Cerebellum (tissue), 4 donors: ENCODE measurements at places on chromosomes 2 and 18. TPM values are rescaled to one million over a fixed set of nuclear protein-coding genes. Genes with fewer than 3 reads are reported as not detected.

- DNase-seq: no peak
Measured at GRCh38 chr2:223529696-223530095, 72.5 kb downstream of the SCG2 start.

Gene LYG2
- total RNA-seq: not detected

DNA sequence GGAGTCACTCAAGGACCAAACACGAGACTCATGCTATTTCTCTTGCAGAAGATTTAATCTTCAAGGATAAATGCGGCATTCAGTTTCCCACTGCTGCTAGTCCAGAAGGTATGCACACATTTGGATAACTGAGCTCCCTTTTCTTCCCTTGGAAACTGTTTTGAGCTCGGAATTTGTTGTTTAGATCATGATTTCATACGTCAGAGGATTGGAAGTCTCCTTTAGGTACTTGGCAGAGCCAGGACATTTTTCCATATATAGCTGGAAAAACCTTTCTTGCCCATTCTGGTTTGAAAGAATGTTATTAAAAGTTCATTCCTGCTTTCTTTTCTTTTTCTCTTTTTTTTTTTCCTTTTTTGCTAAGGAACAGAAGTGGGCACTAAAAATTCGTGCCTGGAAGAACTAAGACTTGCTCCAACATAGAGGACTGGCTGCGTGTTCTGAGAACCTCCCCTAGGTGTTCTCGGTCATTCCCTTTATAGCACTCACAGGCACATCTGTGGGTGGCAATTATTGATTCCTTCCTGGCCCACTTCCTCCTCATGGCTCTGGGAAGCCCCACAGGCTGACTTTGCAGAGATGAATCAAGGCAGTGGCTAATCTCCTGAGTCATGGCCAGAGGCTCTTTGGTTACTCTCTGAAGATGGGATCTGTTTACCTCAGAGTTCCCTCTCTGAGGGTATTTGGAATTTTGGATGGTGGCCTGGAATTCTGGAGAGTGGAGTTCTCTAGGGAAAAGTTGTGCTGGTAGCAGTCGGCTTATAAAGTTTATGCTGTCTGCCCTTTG, 104.8 kb downstream of the PLCL1 start:
- no peak for DNase-seq

Gene CRYBA2
- not detected for total RNA-seq

Gene C2orf76
- total RNA-seq: 13.2 TPM

Gene SERPINB10
- not detected for total RNA-seq

GRCh38 chr2:187942876-187943275, 348.8 kb upstream of the GULP1 start:
- no peak for DNase-seq

Gene ZNF385B
- 10.5 TPM for total RNA-seq

- no peak for DNase-seq
Measured at GRCh38 chr2:56230156-56230555, 46.4 kb downstream of the CCDC85A start.

DNA sequence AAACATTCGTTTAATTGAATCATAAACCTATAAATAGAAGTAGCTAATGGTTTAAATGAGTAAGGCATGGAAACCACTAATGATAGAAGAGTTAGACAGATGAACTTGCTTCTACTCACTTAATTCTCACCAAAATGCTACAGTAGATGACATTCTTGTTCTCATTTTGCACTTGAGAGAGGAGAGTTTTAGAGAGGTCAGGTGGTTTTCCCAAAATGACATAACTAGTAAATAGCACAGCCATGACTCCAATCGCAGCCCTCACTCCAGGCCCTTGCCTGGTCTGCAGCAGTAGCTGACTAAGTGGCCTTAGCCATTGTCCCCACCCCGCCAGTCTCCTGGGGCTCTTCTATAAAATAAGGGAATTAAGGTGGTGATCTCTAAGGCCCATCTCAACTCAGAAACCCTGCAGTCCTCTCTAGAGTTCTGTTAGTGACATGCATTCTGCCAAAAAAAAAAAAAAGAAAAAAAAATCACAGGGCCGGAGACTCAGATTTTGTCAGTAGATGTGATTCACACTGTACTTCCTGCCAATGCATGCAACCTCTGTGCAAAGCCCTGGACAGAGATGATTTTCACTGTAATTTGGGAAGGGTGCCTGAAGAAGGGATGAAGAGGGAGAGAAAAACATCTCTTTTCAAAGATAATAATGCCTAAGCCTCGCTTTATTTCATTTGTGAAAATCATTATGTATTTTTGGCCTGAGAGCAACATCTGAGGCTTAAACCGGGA, 221.8 kb downstream of the ANAPC1 start:
- DNase-seq: no peak

Gene MPP4
- total RNA-seq: 0.45 TPM

DNA sequence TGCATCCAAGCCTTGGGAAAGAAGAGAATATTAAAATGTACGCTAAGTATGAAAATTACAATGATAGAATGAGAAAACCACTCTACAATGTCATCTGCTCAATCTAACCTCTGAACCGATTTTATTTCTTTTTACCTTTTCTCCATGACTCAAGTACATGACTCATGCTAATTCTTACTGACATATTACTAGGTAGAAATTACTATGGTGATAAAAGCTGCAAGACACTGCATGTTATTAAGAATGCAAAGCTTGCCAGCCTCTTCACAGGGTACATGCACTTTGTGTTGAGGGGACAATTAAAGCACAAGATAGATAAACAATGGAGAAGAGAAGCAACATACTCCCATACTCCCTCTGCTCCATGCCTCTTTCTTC, 20.7 kb downstream of the SFT2D3 start:
- no peak for DNase-seq

DNA sequence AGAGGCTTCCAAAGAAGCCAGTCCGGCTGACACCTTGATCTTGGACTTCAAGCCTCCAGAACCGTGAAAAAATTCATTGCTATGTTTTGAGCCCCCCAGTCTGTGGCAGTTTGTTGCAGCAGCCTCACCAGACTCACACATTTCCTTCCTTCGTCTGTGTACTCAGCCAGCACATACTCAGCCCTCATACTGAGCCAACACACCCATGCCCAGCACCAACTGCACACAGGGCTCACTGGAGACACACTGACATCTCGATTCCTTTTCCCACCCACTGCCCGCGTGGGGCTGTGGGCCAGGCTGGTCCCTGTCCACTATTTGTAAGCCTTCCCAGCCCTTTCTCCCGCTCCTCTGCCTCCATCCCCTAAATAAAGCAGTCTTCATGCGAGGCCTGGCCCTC, 24.1 kb upstream of the NMUR1 start:
- DNase-seq: no peak

DNA sequence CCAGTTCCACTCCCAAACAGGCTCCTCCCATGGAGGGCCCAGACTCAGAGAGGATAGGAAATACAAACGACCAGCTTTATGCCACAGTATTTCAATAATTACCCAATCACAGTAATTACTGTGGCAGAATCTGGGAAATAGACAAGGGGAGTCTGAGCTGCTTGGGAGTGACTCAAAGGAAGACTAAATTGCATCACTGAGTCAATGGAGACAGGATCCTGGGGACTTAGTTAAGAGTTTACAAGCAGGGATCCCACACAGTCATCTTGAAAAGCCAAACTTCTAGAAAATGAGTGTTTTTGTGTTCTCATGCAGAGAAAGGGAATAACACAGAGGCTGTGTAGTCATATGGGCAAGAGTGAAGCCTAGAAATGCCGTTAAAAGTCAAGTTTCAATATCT, 1142.1 kb downstream of the CNTNAP5 start:
- DNase-seq: no peak

GRCh38 chr18:1252936-1253335, 348.3 kb downstream of the ADCYAP1 start:
- DNase-seq: no peak

GRCh38 chr2:43157506-43158246, 68.7 kb downstream of the ZFP36L2 start:
- DNase-seq: no peak
